Activated T-helper 1 cell treated with Interleukin-2 at 50 U/mL for 16 hours (primary cell): ENCODE measurements at places on chromosomes 7 and 10.
A peak's percentile ranks its signal among the peaks of the same experiment; 100 is the strongest.

GRCh38 chr7:29987811-29988317, 1.7 kb downstream of the SCRN1 start:
- no peak for DNase-seq

- peak; percentile 44 for DNase-seq
Observed at GRCh38 chr10:73865459-73866442, 8.6 kb downstream of the CAMK2G start.

- DNase-seq = no peak
Observed at GRCh38 chr7:22375359-22376048, 18.6 kb upstream of the RAPGEF5 start.

DNA sequence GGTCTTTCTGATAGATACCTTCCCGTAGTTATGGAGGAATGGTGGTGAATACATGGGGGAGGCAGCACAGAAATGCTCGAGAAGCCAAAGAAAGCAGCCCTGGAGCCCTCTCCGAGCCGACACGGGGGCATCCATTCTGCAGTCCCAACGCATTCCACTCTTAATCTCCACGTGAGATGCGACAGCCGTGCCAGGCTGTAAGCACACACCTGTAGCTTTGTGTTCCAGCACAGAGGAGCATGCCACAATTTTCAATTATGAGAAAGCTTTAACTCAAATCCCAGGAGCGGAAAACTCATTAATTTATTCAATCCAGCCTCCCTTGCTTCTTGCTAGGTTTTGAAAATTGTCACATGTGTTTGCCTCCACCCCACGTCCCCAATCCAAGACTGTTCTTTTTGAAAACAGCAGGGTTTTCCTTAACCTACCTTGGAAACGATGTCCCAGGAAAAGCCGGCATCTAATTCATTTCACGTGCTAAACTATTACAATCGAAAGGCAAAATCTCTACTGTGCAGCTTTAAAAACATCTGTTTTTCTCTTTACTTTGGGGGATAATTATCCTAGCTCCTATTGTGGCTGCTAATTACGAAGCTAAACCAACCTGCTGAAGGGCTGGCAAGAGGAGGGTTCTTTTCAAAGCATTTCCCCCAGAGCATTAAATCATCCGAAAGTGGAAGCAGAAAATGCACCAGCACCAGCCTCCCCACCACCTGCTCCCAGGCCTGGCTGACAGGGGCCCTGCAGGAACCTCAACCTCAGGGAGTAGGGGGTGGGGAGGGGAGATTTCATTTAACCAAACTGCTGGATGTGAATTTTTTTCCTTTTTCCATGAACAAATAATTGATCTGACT, 56.0 kb upstream of the CHST15 start:
- no peak for DNase-seq

DNA sequence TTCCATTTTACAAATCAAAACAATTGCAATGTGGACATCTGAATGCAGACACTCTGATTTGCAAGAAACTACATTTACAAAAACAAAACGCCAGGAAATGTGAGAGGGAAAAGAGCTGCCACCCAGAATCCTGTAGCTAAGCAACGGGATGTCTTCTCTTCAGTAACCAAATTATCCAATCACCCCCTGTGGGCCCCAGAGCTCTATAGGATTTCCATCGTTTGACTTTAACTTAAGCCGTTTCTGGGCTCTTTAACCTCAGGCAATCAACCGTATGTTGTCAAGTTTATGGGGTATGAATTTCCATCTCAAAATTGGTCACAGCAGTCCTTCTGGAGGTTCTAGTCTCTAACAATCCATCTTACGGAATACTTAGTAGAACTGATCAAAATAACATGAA, 240.5 kb downstream of the ETV1 start:
- no peak for DNase-seq

DNA sequence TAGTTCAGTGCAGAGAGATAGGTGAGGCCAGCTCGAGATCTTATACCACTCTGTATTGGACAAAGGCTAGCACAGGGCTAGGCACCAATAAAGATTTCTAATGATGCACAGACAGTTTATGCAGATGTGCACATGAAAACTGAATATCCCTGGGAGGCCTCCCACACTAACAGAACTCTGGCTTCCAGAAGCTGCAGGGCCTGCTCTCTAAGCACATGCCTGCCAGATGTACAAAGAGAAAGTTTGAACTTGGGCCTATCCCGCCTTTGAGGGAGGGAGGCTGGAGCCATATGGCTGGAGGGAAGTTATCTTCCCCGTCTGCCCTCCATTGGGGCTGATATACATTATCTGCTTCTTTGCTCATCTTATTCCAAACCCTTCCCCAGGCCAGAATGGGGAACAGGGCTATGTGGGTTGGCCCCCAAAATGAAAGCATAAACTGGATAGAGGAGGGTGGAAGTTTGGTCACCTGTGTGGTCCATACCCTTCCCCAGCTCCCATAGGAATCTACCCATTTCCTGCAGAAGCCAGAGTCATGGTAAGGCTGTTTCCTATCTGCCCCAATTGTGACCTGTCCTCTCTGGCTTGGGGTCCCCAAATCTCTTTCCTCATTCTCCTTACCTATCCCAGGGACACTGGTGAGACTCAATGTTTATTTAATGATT, 3.8 kb downstream of the KAZALD1 start:
- DNase-seq = no peak

- no peak for DNase-seq
Observed at GRCh38 chr7:99679032-99679399, 780 bp downstream of the CYP3A5 start.

DNA sequence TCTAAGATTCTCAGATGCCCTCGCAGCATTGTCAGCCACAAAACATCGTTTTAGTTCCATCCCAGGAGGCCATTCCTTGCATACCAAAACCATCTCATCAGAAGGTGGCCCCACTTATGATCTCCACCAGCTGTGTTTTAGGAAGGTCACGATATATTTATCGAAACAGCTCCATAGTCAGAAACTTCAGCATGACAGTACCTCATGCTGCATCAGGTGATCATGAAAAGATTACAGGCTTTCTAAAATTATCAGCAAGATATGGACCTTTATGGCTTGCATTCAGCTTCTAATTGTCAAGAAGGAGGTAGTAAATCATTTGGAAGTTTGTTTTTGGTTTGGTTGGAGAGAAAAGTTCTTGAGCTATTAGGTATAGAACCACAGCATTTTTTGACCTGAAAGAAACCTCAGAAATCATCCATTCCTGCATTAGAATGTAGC, 20.0 kb downstream of the JAZF1 start:
- no peak for DNase-seq

GRCh38 chr7:107179326-107180164, 10.7 kb downstream of the HBP1 start:
- no peak for DNase-seq

- DNase-seq = no peak
Observed at GRCh38 chr7:148050492-148051158, 539.9 kb upstream of the C7orf33 start.

GRCh38 chr7:135693558-135693957, 31.2 kb downstream of the STMP1 start:
- DNase-seq = no peak

DNA sequence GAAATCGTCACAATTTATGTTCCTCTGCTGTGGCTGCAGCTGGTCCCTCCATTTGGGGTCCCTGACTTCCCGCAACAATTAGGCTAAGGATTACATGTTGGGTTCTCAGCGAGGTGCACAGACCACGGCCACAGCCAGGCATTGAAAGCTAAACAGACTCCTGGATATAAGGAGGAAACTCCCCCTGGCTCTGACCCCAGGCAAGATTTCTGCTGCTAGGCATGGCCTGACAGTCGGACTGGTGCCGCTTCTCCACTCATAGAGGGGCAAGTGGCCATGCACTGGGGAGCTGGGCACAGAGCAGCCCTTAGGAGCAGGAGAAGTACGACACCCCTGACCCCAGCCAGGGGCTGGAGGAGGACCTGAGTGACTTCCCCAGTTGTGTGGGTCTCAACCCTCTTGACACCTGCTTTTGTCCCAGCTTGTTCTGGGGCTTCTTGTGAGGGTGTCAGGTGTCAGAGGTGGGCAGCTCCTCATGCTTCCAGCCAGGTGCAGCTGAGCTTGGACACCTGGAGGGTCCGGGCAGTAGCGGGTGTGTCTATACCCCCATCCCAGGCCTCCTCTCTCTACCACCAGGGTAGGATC, 38.3 kb downstream of the TSPAN15 start:
- DNase-seq = no peak

- DNase-seq = no peak
Observed at GRCh38 chr7:23907012-23907411, 197.0 kb downstream of the STK31 start.

DNA sequence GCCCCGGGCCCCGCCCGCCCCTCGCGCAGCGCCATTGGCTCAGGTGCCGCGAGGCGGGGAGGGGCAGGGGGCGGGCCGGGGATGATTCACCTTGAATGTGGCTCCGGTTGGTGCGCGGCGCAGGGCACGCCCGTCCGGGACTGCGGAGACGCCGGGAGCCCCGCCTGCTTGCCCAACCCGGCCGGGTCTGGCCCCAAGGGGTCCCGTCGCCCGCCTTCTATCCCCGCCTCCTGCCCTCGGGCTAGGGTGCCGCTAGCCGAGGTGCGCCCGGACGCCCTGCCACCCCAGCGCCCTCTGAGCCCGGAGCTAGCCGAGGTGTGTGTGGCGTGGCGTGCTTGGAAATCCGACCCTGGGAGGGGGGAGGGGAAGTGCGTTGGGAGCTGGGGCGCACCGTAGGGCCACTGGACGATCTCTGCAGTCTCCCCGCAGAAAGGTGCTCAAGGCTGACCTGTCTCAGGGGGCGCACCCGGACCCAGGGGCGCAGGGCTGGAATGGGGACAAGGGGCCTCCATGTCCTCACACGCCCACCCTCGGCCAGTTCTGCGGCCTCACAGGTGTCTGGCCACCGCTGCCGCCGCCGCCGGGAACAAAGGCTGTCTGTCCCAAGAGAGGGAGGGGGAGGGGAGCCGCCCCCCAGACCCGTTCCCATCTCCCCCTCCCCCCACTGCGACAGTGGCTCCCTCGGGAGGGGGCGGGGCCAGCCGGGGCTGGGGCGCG, 168.9 kb downstream of the NRF1 start:
- peak; percentile 42 for DNase-seq

DNA sequence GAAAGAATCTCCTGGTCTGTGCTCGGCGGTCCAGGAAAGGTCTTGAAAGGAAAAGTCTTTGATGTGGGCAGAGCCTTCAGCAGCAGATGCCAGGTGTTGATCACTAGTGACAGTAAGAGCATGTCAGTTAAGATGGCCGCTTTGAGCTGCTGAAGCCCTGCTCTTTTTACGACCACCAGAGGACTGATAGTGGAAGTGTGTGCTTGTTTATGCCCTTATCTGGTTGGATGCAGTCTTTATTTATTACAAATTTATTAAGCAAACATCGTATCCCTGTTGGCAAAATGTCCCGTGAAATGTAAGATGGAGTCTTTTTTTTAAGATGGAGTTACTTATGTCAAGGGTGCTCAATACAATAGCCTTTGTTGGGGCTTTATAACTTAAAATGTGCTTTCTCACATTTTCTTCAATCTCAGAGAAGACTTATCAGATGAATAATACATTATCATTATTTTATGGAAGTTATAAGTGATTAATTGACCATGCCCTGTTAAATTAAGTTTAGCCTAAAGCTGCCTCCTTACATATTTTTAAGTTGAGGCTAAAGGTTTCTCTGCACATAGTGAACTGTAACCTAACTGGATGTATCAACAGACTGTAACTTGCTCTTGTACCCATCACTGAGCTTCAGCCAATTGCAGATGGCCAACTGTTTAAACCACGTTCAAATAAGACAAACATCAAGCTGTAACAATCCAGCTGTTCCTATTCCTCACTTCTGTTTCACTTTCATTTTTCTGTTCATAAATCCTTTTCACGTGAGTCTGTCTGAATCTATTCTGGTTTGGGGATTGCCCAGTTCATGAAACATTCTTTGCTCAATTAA, 97.4 kb upstream of the PIK3CG start:
- DNase-seq = no peak

DNA sequence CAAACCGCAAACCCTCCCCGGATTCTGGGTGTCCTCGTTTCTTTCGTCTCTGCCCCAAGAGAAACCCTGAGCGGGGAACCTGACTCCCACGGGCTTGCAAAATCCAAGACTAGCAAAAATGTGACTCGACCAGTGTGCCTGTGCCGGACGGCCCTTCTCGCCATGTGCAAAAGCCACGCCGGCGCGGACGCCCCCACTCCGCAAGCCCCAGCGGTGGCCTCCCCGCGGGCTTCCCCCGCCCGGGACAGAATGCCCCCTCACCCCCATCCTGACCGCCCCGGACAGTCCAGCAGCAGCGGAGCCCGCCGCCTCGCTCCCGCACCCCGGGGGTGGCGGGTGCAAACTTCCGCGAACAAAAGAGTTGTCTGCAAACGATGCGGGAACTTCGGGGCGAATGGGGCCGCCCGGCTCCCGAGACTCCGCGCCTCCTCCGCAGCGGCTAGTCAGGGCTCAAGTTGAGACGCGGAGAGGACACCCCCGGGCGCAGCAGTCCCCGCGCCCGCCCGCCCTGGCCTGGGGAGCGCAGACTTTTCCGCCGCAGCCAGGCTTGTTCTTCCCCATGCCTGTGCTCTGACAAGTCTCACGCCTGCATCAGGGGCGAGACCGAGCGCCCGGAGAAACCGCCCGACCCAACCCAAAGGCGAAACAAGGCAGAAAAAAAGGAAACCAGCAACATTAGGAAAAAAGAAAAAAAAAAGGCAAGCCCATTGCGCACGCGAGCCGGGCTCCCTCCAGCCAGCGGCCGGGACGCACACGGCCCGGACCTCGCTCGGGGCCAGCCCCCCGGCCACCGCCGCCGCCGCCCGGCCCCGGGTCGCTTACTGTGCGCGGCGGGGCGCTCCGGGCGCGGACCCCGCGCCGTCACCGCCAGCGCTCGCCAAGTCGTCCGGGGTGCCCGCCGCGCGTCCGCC, 732 bp downstream of the FAM53B start:
- no peak for DNase-seq

- DNase-seq = no peak
Observed at GRCh38 chr10:125082881-125083575, 77.3 kb downstream of the CTBP2 start.

DNA sequence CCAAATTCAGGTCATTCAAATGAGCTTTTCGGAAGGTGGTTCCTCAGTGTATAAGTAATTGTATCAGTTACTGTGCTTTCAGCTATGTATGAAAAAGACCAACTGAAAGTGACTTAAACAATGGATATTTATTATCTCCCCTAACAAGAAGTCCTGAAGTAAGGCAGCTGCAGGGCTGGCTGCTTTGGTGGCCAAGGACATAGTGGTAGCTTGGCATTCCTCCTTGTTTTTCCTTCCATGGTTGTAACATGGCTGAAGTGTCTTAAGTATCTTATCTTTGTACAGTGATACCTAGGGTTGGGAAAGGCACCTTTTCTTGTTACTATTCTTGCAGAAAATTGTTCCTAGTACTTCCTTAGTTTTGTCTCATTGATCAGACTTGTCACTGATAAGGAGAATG, 21.4 kb downstream of the EXOC4 start:
- no peak for DNase-seq

GRCh38 chr7:83821866-83822265, 172.9 kb upstream of the SEMA3E start:
- no peak for DNase-seq

GRCh38 chr10:31612082-31612481, 293.1 kb downstream of the ZEB1 start:
- DNase-seq = no peak

GRCh38 chr7:128351296-128352152, 7.8 kb upstream of the RBM28 start:
- no peak for DNase-seq
